Activated CD8-positive, alpha-beta memory T cell treated with anti-CD3 and anti-CD28 coated beads for 1 hour (primary cell): ENCODE measurements at places on chromosomes 7 and 10.

GRCh38 chr7:106871793-106872571 lies 6.9 kb downstream of the PIK3CG start:
- DNase-seq: no peak

DNA sequence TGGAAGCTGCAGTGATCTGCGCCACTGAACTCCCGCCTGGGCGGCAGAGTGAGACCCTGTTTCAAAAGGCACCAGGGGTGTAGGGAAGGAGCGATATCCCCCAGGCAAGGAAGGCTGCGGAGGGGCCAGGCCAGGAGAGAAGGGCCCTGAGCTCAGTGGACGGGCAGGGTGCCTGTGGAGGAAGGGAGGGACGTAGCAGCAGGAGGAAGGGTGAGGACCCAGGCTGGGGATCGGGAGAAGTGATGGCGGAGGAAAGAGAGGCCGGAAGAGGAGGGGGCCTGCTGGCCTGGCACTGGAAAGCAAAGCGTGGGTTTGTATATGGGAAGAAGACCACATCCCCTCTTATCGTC lies 45.6 kb downstream of the ALOX5 start:
- no peak for DNase-seq

GRCh38 chr10:118412932-118413331 lies 70.8 kb upstream of the FAM204A start:
- DNase-seq: no peak

GRCh38 chr10:88293073-88293472 lies 290.0 kb downstream of the RNLS start:
- DNase-seq: no peak
